ENCODE measurements at places on chromosomes 7 and 10. TPM values are rescaled to one million over a fixed set of nuclear protein-coding genes. Genes with fewer than 3 reads are reported as not detected.

The PRLHR gene
- total RNA-seq: not detected

The ZP3 gene
- 1.6 TPM for total RNA-seq

The LRRD1 gene
- not detected for total RNA-seq

The GSAP gene
- 22.0 TPM for total RNA-seq

The C10orf105 gene
- 0.14 TPM for total RNA-seq

The VIPR2 gene
- 29.5 TPM for total RNA-seq

The DNA2 gene
- total RNA-seq: 1.6 TPM

The FEZF1 gene
- not detected for total RNA-seq

The CHN2 gene
- 44.7 TPM for total RNA-seq

The ABCC2 gene
- 0.71 TPM for total RNA-seq

The ADCK2 gene
- total RNA-seq: 25.7 TPM

The MINDY4 gene
- total RNA-seq: 44.0 TPM

The SRRT gene
- 109 TPM for total RNA-seq

- no peak for DNase-seq
These were observed 96.7 kb downstream of the KIF20B start for GRCh38 chr10:89798092-89798491.

- DNase-seq: no peak
These were observed 41.3 kb upstream of the SRPK2 start for GRCh38 chr7:105429746-105430612.

- DNase-seq: no peak
These were observed 62.8 kb upstream of the FAM20C start for GRCh38 chr7:129366-130221.

- no peak for DNase-seq
These were observed 18.5 kb upstream of the ANTXRL start for GRCh38 chr10:46268076-46268881.

GRCh38 chr7:19610194-19610943 is 98.5 kb downstream of the POLR1F start:
- DNase-seq: no peak

DNA sequence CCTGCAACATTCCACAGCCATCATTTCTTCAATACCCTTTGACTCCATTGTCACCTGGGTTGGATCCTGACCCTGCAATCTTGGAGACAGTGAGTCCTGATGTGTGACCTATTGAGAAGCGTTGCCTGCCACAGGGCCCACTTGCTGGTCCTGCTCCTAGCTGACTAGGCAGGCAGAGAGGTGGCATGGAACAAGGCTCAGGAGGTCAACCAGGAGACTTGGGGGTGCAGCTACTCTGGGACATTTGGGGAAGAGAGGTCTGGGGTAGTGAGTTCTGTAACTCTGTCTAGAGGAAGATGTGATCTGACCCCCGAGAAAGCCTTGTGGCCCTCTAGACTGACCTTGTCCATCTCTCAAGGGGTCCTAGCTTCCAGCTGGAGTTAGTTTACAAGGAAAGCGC is 1.8 kb downstream of the ZMIZ2 start:
- no peak for DNase-seq

- no peak for DNase-seq
These were observed 1004.0 kb upstream of the C7orf33 start for GRCh38 chr7:147586526-147586925.

GRCh38 chr7:46257761-46258448 is 336.8 kb upstream of the IGFBP3 start:
- no peak for DNase-seq

GRCh38 chr10:119700321-119700954 is 25.4 kb upstream of the INPP5F start:
- DNase-seq: no peak

GRCh38 chr7:93055543-93056107 is 62.2 kb downstream of the SAMD9 start:
- DNase-seq: no peak

GRCh38 chr7:158028290-158028941 is 559.2 kb downstream of the PTPRN2 start:
- DNase-seq: no peak

DNA sequence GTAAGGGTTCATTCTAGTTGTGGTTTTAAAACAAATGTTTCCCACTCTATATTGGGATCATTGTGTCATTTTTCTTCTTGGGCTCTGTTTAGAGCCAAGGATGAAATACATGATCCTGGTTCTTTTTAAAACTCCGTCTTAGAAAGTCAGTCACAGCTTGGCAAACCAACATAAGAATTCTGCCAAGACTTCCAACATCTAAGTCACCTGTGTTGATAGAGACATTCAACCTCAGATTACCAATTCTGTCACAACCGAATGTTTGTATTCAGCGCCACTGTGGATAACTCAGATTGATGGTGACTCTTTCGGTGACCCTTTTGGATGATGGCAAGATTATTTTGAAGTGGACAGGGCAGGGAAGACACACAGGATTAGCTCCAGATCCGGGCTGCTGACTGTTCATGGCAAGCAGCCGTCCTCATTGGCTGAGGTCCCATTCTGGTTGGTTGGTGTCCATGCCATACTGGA is 255.4 kb downstream of the ARHGAP21 start:
- no peak for DNase-seq

GRCh38 chr7:122674502-122674901 is 24.4 kb downstream of the RNF133 start:
- no peak for DNase-seq

- DNase-seq: no peak
These were observed 82.7 kb upstream of the WIPF3 start for GRCh38 chr7:29723599-29723998.

GRCh38 chr10:49781247-49781646 is 19.1 kb upstream of the OGDHL start:
- DNase-seq: no peak

DNA sequence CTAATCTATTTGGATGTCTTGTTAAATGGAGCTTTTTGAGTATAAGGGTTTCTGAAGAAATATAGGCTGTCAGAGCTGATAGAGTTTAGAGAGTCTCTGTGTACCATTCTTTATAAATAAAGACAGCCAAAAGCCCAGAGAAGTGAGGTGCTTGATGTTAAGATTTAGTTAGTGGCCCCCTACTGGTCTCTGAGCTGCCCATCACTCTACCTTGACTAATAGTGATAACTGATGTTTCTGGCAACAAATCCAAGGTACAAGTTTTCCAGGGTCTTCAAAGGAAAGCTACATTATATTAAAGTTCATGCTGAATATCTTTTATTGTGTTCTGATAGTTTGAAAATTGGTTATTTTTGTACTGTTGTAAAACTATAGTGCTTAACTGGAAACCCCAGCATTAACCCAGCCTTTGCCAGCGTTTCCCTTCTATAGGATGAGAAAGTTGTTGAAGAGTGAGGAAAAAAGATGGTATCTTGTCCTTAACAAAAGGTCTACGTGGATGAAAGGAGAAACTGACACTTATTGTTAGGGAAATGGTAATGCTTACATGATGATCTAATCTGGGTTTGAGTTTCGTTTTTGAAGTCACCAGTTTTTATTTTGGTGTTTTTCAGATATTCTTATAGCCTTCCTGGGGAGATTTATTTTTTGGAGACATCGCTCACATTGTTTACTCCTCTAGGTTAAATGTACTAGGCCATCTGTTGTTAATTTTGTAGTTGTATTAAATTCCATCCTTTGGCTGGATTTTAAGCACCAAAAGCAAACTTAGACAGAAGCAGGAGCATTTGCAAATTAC is 79.0 kb downstream of the AUTS2 start:
- no peak for DNase-seq

DNA sequence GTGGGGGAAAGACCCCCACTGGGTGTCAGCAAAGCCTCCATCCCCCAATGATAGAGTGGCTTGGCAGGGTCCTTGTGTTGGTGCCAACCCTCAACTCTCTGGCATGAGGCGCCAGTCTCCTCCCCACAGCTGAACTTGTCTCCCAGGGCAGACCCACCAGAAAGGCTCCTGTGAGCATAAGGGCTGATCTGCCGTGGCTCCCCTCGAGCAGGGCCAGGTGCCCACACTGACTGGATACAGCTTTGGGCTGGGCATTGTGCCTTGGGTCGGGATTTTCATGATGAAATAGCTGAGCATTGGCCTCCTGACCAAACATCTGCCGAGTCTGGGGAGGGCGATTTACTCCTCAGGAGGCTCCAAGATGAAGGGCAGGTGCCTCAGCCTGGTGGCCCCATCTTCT is 68.1 kb upstream of the NPTX2 start:
- no peak for DNase-seq

DNA sequence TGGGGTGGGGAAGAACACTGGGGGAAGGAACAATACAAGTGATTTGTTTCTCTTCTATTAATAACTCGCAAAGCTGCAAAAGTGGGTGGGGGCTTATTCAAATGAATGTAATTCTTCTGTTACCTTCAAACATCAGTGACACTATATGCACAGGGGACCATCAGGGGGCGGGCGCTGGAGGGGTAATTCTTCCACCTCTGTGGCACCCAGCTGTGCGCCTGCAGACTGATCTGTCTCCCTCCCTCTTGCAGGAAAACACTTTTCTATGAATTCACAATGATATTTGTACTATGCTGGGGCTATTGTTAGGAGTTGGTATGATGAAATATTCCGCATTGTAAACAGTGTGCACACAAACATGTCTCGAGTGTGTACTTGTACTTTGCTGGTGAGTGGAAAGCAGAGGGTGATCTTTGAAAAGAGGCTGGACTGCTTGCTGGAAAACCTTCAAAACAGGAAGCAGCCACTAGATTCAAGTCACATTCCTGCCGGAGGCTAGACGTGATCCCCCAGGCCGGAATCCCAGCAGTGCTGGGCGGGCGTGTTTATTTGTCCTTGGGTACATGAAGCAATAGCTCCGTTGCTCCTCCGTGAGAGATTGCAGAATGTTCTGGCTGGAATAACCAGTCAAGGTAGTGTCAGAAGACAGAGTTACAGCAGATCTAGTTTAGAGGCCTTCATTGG is 15.8 kb upstream of the BNIP3 start:
- DNase-seq: no peak
